ENCODE measurements at places on chromosomes 4 and X. TPM values are rescaled to one million over a fixed set of nuclear protein-coding genes. Genes with fewer than 3 reads are reported as not detected.

The ARR3 gene
- total RNA-seq: not detected

The TBCK gene
- total RNA-seq: 12.4 TPM

The FNIP2 gene
- 13.6 TPM for total RNA-seq

The GAGE1 gene
- not detected for total RNA-seq

The MID1 gene
- 3.9 TPM for total RNA-seq

The NEUROG2 gene
- not detected for total RNA-seq

The FAM13A gene
- total RNA-seq: 56.4 TPM

The USP26 gene
- not detected for total RNA-seq

GRCh38 chr4:174225349-174226049 is 58.0 kb downstream of the FBXO8 start:
- H3K27me3 ChIP-seq: no peaks in the 10 kb centered on the region
- H3K36me3 ChIP-seq: no peaks in the 10 kb centered on the region
- DNase-seq: no peak
- H3K27ac ChIP-seq: no peak overlapping the region

DNA sequence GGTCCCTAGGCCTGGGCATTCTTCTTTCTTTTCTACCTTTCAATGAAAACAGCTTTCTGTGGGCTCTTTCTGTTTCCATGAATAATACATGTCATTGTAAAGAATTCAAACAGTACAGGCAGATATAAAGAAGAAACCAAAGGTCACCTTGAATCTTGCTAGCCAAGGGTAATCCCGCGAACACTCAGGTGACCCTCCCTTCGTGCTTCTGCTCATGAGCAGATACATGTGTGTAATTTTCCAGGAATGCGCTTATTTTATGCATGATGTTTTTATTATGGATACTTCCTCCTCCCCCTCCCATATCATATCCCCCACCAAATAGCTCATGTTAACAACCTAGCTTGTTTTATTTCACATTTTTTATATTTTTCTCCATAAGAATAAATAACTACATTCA is 9.6 kb upstream of the JAKMIP1 start:
- H3K36me3 ChIP-seq: no peaks in the 10 kb centered on the region
- no peaks in the 10 kb centered on the region for H3K4me1 ChIP-seq
- no peaks in the 10 kb centered on the region for H3K27me3 ChIP-seq
- no peak for DNase-seq
- no peak overlapping the region for H3K4me3 ChIP-seq
- no peak overlapping the region for H3K27ac ChIP-seq

DNA sequence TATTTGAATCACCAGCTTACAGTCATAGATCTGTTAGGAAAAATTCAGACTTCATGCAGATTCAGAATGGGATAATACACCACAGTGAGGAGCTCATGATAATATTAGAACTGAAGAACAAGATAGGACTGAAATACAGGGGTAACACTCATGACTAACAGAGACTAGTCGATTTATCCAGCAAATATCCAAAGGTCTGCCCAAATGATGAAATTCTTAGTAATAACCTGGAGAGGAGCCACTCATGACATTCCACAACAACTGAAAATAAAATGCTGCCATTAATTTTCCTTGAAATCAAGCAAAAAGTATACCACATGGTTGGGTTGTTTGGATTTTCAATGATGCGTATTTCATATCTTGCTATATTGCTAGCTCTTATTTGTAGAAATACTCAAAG is 903.7 kb upstream of the ADGRL3 start:
- no peaks in the 10 kb centered on the region for H3K36me3 ChIP-seq
- no peaks in the 10 kb centered on the region for H3K27me3 ChIP-seq
- H3K27ac ChIP-seq: no peak overlapping the region
- H3K4me1 ChIP-seq: no peaks in the 10 kb centered on the region
- no peak overlapping the region for H3K4me3 ChIP-seq

- no peak overlapping the region for H3K27ac ChIP-seq
- no peaks in the 10 kb centered on the region for H3K27me3 ChIP-seq
- H3K4me1 ChIP-seq: no peaks in the 10 kb centered on the region
- no peaks in the 10 kb centered on the region for H3K36me3 ChIP-seq
- H3K4me3 ChIP-seq: no peak overlapping the region
Measured at GRCh38 chr4:105050896-105051295, 95.8 kb upstream of the TET2 start.

DNA sequence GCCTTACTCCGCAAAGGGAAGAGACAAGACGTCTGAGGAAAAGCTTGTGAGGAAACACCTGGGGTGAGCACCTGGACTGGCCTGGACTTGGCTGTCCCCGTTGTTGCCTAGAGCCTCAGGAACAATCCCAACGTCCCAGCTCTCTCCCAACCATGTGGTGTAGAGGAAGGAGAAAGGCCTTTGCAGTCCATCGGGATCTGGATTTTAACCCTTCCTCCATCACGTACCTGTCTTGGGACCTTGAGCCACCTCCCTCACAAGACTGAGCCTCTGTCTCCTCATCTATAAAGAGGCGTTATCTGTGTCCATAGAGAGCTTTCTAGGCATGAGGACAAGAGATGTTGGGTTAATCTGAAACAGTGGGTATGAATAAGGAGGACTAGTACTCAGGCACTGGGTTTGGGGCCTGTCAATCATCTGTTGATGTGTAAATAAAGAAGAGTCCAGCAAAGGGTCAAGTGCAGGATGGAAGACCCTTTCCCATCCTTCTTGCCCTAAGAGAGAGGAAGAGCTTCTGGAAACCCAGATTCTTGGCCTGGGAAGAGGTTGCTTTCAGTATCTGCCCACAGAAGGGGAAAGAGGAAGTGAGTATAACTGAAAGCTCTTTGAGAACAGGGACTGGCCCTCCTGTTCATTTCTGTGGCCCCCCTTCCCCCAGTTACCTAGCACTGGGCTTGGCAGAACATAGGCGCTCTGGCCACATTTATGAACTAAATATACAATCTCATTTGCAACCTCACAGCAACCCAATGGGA is 137.1 kb downstream of the PJA1 start:
- no peaks in the 10 kb centered on the region for H3K36me3 ChIP-seq
- no peaks in the 10 kb centered on the region for H3K4me1 ChIP-seq
- no peak overlapping the region for H3K4me3 ChIP-seq
- no peak overlapping the region for H3K27ac ChIP-seq

DNA sequence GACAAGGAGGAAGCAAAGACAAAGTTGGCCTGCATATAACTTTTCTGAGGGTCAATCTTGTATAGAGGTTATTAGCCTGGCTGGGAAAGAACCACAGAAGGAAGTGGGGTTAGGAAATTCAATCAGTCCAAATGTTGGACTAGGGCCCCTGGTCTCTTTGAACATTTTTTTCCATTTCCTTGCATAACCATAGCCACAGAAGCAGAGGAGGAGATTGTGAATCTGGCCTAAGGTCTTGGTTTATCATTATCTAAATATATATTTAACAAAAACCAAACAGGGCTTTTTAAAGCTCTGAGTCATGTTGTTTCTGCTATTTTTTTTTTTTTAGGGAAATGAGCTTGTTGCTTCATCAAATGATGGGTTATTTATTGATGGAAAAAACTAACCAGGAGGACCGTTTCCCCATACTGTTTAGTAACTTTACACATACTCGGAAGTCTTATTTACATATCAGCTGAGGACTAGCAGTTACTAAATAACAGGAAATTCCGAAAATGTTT is 97.7 kb upstream of the ACSL4 start:
- H3K36me3 ChIP-seq: no peaks in the 10 kb centered on the region
- no peak for DNase-seq
- H3K4me3 ChIP-seq: no peak overlapping the region
- peaks cover 6% of the 10 kb centered on the region for H3K4me1 ChIP-seq
- H3K27me3 ChIP-seq: no peaks in the 10 kb centered on the region

DNA sequence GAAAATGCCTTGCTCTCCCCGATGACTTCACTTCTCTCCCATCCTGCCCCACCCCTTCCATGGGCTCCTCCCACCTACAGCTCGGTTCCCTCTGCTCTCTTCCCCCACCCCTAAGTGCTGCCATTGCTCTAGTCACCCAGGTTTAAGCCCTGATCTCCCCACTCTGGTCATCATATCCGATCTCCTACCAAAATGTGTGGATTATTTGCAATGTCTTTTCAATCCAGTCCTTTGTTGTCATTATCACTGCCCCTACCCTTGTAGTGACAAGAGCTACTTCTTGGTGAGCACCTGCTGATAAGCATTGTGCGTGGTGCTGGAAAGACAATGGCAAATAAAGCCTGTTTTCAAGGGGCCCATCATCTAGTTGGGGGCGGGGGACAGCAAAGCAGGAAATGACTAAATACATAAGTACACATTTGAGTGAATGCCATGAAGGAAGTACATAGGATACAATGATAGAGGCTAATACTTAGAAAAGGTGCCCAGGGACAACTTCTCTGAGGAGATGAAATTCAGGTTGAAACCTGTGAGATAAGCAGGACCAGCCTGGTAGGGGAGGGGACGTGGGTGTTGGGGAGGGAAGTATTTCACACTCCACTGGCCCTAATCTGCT is 63.8 kb downstream of the DLG3 start:
- no peak overlapping the region for H3K4me3 ChIP-seq
- DNase-seq: no peak
- H3K27ac ChIP-seq: no peak overlapping the region
- H3K36me3 ChIP-seq: no peaks in the 10 kb centered on the region
